ENCODE measurements at places on chromosomes 2 and 18. TPM values are rescaled to one million over a fixed set of nuclear protein-coding genes. Genes with fewer than 3 reads are reported as not detected.
A peak's percentile ranks its signal among the peaks of the same experiment; 100 is the strongest.

DNA sequence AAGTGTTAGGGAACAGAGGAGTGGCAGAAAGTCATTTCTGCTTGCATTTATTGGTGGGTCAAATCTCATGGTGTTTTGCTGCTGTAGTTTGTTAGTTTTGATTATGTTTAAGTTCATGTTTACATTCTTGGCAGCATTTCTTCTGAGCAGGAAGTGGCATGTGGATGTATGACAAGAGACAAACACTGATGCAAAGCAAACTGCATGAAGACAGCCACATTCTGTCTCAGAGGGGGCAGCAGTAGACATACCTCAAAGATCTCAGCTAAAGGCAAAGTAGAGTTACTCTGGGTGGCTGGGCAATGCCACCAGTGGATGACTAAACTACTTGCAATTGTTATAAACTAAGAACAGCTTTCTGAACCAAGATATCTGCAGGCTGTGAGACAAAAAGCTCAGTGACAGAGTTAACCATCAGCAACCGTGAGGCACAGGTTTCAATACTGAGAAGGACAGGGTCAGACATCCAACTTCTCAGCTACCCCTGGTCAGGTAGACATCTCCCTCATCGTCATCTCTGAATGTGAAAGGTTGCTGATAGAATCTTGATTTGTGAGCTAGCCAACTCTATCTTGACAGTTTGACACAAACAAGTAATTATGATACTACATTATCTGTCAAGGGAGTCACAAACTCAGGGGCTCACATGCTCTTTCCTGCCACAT is 16.4 kb downstream of the GALNT3 start:
- DNase-seq = no peak

DNA sequence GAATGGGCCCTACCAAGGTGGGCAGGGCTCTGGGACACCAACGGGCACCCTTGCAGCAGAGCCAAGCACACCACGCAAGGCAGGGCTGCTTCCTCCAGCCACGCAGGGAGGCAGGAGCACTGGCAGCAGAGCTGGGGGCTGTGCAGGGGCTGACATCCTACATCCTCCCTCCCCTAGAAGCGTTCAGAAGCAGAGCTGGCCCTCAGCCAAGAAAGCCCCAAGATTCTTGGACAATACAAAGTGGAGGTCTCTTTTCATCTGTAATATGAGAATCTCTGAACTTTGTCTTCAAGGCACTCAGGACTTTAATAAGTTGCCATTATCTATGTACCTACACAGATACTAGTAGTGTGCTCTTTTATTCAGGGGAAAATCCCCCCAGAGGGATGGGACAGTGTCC is 128.1 kb upstream of the AGAP1 start:
- DNase-seq = no peak

- DNase-seq = no peak
Measured at GRCh38 chr2:177422271-177422670, 29.7 kb downstream of the AGPS start.

GRCh38 chr2:169478745-169479256 is 493 bp upstream of the BBS5 start:
- no peak for DNase-seq

Gene OSBPL6
- total RNA-seq = 4.8 TPM

- no peak for DNase-seq
Measured at GRCh38 chr2:72139471-72139873, 8.2 kb downstream of the CYP26B1 start.

- no peak for DNase-seq
Measured at GRCh38 chr2:67790622-67791021, 272.2 kb downstream of the C1D start.

GRCh38 chr2:237446338-237446665 is 32.3 kb upstream of the COL6A3 start:
- DNase-seq = no peak

DNA sequence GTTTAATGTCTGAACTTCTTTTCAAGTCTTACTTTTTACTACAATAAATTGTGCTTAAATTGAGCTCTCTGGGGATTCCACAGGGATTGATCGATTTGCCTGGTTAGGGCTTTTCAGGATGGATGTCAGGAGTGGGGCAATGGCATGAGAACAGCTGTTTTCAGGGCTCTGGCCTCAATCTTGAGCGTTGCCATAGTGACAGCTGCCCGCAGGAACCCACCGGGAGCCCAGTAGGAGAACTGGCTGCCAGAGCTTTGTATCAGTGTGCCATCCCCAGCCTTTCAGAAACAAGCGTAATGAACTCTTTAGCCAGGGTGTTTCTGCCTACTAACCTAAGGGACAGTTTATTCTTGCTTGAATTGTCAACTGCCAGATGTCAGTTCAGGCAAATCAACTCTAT is 93.5 kb downstream of the GALNT3 start:
- no peak for DNase-seq

GRCh38 chr2:19844750-19845149 is 57.0 kb downstream of the TTC32 start:
- no peak for DNase-seq

DNA sequence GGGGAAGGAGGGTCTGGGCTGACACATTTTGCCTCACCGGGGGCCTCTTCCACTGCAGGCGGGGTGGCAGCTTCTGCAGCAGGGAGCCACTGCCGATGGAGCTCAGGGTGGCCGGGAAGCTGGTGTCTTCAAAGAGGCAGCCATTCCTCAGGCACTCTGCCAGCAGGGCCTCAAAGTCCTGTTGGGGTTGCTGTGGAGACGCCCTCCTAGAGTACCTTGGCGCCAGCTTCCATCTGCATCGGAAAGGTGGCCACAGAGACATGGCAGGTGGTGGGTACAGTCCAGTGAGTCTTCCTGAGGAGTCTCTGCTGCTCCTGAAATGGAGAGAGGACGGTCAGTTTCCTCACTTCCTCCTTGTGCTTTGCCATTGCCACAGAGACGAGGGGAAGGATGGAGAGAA is 12.1 kb downstream of the CAPN14 start:
- DNase-seq = no peak

- no peak for DNase-seq
Measured at GRCh38 chr2:3430172-3430571, 50.7 kb downstream of the TRAPPC12 start.

DNA sequence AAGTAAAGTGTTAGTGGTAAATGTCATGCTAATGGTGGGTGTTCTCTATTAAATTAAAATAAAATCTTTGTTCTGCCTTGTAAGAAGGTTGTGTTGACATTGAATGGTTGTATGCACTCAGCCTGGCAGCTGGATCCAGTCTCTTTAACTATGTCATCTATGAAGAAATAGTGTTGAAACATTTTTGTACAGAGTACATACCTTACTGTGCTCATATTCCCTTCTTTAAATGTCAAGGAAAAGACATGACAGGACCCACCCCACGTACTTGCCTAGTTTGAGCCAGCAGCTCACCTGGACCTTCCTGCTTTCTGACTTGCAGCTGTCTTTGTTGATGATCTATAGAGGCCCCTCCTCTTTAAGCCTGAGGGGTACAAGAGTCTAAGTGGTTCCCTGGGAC is 85.6 kb upstream of the ST3GAL5 start:
- DNase-seq = no peak

GRCh38 chr2:24315669-24316068 is 44.7 kb downstream of the ITSN2 start:
- DNase-seq = no peak

GRCh38 chr2:204039298-204039838 is 102.8 kb downstream of the ICOS start:
- DNase-seq = no peak

DNA sequence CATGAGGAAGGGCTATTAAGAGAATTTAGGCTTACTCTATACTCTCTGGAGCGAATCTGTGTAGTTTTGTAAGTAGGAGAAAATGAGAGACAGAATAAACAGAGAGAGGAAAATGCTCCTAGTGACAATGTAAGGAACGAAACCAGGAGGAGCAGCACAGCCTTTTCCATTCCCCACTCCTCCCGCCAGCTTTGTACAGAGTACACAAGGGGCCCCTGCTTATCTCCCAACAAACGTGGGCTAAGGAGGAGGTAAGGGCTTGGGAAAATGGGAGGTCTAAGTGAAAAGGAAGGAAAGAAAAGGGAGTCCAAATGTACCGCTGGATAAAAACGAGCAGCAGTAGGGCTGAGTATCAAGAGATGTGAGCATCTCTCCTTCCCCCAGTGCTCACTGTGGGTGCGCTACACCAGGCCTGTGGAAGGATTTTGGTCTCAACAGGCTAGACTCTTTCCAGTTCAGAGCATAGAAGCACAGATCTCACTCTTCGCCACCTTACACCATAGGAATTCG is 12.1 kb upstream of the IHH start:
- DNase-seq = no peak

- DNase-seq = no peak
Measured at GRCh38 chr2:34492561-34493455, 893.7 kb upstream of the FAM98A start.

DNA sequence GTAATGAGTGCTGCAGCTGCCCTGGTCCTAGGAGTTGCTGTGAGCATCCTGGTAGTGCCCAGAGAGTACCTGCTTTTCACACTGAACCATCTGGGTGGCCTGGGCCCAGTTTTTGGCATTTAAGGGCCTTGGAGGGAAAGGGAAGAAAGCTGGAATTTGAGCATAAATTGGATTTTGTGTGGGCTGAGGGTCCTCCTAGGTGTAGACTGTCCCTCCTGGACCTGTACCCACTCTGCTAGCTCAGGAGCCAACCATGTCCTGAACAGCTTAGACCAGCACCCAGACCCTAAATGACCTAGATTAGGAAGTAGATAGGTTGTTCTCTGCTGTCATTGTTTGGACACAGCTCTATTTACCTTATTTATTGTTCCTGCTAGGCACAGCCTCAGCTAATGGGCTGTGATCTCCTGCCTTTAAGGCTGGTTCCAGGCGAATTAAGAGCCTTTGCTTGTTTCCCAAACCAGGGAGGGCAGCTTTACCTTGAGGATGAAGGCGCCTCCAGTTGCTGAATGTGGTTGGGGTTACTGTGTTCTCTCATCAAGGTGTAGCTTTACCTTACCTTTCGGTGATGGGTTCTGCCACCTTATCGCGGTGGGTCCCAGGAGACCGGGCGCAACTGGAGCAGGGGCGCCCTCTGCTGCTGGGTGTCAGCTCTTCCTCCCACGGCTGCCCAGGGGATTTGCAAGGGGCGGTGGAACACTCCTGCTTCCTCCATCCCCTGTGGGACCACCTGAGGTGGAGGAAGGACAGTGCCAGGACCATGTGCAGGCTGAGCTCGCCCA is 34.4 kb downstream of the ITGA6 start:
- DNase-seq = peak; percentile 46

- DNase-seq = no peak
Measured at GRCh38 chr2:162063281-162063680, 10.7 kb downstream of the DPP4 start.

DNA sequence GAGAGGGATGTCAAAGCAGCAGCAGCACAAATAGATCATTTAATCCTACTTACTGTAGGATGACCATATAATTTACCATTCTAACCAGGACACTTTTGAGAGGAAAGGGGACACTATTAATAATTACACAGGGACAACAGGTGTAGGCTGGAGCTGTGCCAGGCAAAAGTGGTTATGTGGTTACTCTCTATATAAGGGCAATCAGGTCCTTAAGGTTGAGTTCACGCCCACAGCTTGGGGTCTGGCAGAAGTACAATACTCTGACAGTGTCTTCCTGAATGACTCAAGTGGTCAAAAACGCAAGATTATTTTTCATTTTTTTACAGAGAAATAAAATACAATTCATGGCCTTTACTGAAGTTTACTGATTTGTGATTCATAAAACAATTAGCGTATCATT is 2.8 kb downstream of the PREPL start:
- DNase-seq = peak; percentile 59

DNA sequence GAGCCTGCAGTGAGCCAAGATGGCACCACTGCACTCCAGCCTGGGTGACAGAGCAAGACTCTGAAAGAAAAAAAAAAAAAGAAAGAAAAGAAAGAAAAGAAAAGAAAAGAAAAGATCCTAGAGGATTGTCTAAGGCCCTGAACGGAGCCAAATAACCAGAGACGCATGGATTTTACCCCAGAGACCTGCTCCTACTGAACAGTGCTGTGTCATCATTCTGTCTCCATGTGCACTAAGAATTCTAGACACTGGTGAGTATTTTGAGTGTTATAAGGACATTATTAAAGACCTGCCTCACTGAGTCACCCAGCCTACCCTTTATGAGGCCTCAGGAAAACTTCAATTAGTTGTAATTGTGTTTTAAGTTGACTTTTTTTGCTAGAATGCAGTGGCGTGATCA is 61.9 kb upstream of the RIOK3 start:
- DNase-seq = no peak

DNA sequence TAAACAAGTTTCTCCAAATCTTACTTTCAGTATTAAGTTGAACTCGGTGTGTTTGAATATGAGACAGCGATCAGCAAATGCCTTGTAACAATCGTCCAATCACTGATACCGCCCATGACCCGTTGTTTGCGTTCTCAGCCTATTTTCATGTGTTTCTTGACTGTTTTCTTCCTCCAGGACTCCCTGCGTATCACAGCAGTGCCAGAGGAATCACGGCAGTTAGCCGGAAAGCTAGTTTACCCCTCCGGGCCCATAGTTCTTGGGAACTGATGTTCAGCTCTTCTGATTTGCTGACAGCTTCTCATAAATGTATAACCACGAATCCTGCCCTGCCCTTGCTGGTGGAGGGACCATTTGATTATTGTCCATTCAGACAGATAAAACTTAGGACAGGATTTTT is 42.2 kb upstream of the TPO start:
- DNase-seq = no peak

GRCh38 chr2:64608867-64609226 is 44.9 kb downstream of the SERTAD2 start:
- DNase-seq = no peak

- no peak for DNase-seq
Measured at GRCh38 chr2:144430722-144431391, 89.1 kb downstream of the ZEB2 start.

Gene CWC22
- total RNA-seq = 23.9 TPM

- DNase-seq = no peak
Measured at GRCh38 chr2:150459281-150459680, 28.2 kb downstream of the RND3 start.

- no peak for DNase-seq
Measured at GRCh38 chr18:78192054-78192453, 787.6 kb upstream of the SALL3 start.

- no peak for DNase-seq
Measured at GRCh38 chr2:37593694-37594093, 77.7 kb downstream of the CDC42EP3 start.

GRCh38 chr2:150484006-150484405 is 3.5 kb downstream of the RND3 start:
- DNase-seq = no peak

DNA sequence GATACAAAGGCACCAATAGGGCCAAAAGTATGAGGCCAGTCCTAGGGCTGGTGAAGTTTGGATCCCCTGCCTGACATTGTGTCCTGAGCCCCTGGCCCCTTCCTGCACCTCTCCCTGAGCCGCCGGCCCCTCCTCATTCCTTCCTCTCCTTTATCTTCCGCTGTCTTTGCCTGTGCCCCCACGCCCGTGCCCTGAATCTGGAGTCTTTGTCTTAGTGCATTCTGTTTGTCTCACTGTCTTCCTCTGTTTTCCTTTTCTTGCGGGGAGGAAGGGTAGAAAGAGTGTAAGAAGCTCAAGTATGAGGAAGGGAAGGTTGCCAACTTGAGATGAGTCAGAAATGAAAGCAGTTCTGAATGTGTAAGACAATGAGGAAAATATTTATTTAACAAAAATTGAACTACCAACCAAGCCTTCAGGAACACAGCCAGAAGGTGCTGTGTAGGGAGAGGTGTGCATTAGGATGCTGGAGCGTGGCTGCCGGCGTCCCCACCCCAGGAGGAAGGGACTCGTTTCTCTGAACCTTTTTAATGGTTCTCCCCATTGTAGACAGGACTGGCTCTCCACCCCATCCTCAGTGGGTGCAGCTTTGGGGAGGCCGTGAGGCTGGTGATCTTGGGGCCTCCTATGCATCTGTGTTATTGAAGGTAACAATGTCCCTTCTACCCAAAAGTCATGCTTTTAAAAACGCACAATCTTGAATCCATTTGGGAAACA is 133.1 kb downstream of the NEDD4L start:
- no peak for DNase-seq

Gene CPO
- total RNA-seq = 0.96 TPM

Gene UGT1A8
- not detected for total RNA-seq
